ENCODE measurements at places on chromosomes 3 and 15.
A peak's percentile ranks its signal among the peaks of the same experiment; 100 is the strongest.

DNA sequence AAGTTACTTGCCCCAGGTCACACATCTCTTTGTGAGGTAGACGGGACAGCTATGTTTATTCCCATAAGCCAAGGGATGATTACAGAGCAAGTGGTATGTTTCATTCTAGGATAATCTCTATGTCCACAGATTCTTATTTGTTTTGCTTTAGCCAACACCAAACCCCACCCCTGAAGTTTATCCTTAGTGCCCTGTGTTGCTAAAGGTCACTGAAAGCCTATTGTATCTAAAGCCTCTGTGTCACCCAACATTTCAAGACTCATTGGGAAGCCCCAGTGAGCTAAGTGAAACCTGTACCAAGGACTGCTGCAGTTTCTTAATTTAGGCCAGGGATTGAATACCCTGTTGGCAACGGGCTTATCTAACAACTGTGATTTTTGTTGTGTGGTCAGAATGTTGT is 135.6 kb downstream of the ADAMTS9 start:
- no peak for DNase-seq

DNA sequence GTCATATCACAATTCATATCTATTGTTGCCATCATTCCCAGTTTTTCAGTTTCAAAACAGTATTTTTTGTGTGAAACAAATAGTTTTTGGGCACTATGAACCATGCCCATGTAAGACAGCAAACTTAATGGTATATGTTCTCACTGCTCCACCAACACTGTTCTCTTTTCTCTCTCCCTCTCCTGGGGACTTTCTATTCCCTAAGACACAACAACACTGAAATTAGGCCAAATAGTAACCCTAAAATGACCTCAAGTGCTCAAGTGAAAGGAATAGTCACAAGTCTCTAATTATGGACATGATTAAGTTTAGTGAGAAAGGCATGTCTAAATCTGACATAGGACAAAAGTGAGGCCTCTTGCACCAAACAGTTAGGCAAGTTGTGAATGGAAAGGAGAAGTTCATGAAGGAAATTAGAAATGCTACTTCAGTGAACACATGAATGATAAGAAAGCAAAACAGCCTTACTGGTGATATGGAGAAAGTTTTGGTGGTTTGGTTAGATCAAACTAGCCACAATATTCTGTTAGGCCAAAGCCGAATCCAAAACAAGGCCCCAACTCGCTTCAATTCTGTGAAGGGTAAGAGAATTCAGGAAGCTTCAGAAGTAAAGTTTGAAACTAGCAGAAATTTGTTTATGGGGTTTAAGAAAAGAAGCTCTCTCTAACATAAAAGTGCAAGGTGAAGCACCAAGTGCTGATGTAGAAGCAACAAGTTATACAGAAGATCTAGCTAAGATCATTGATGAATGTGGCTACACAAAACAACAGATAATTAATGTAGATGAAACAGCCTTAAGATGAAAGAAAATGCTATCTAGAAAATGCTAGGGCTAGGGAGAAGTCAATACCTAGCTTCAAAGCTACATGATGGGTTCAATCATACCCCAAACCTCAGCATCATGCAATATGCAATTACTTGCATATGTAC is 104.2 kb downstream of the CBLB start:
- peak; percentile 77 for DNase-seq

DNA sequence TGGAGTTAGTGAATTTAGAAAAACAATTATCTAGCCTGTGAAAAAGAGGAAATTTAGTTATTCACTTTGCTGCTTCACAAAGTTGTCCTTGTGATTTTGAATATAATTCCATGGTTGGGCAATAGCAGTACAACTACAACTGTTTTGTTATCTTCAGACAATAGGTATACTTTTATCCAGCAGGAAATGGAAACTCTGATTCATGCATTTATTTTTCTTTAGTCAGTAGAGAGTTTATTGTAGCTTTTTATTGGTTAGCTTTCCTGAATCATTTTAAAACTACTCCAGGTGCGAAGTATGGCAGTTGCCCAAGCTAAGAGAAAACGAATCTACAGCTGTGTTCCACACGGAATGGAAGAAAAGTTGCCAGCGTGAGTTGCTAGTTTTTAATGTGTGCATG is 80.3 kb downstream of the TM4SF4 start:
- no peak for DNase-seq

DNA sequence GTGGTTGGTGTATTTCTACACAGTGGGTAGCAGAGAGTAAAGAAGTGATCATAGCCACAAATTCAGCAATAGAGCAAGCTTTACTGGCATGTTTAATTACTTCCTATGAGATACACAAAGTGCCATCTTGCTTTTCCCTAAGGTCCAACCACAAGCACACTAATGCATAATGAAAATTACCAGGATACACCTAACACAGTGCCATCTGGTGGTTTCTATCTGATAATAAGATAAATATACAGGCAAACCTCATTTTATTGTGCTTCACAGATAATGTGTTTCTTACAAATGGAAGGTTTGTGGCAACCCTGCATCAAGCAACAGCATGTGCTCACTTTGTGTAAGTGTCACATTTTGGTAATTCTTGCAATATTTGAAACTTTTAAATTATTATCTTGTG is 223.0 kb downstream of the NSUN3 start:
- no peak for DNase-seq

DNA sequence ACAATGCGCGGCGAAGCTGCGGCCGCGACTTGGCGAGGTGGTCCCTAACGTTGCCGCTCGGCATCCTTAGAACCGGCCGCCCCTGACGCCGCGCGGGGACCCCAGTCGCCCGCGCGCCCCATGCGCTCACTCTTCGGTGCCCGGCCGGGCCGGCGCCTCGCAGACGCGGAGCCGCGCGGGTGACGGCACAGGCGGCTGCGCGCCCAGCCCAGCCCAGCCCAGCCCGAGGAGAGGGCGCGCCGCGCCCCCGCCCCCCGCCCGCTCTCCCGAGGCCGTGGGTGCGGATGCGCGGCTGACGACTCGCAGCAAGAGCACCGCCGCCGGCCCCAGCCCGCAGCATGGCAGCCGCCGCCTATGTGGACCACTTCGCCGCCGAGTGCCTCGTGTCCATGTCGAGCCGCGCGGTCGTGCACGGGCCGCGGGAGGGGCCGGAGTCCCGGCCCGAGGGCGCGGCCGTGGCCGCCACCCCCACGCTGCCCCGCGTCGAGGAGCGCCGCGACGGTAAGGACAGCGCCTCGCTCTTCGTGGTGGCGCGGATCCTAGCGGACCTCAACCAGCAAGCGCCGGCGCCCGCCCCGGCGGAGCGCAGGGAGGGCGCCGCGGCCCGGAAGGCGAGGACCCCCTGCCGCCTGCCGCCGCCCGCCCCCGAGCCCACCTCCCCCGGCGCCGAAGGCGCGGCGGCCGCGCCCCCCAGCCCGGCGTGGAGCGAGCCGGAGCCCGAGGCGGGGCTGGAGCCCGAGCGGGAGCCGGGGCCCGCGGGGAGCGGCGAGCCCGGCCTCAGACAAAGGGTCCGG is 437 bp downstream of the KLF13 start:
- DNase-seq: peak; percentile 87

GRCh38 chr3:57127891-57128518 is 37.1 kb downstream of the IL17RD start:
- no peak for DNase-seq

DNA sequence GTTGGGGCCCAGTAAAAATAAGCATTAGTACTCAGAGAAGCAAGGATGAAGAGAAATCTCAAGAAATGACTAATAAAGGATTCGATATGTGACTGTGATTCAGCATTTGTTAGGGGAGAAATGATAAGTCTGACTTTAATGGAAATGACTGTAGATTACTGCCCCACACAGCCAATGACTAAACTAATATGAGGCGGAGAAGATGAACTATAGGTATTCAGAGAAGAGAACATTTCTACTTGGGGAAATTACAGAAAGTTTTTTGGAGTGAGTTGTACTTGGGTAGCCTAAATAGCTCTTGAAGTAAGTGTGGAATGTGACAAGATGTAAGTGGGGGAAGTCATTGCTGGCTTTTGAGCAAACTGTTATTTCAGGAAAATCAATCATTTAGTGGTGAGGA is 380.0 kb downstream of the PDCD6IP start:
- DNase-seq: no peak

GRCh38 chr15:57146506-57147201 is 228.2 kb downstream of the TCF12 start:
- DNase-seq: peak; percentile 62

- no peak for DNase-seq
Observed at GRCh38 chr3:54527521-54527920, 400.3 kb downstream of the LRTM1 start.

DNA sequence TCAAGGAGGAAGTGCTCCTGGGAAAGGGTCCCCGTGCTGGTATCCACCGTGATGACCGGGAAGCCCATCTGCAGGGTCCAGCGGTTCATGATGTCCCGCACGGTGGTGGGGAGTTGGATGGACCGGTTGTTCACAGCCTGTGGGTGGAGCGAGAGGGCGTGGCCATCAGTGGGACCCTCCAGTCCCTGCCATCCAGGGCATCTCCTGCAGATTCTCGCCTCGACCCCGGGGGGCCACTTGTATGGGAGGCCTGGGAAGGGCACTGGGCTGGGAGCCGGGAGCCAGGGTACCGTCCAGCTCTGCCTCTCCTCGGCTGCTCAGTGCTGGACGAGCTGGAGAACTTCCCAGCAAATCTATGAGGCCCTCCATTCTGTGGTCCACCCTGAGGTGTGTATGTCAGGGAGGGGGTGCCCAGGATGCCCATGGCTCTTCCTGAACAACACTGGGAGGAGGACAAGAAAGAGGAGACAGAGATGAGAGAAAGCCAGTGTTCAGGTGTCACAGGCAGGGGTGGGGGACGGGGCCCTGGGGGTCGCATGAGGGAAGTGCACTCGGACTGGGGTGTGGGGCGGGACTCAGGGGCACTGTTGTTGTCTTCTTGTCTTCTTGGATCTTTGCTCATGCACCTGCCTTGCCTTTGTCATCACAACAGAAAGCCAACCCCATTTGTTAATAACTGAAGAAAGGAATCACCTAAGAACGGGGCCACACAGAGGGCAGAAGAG is 13.0 kb downstream of the ANPEP start:
- no peak for DNase-seq

DNA sequence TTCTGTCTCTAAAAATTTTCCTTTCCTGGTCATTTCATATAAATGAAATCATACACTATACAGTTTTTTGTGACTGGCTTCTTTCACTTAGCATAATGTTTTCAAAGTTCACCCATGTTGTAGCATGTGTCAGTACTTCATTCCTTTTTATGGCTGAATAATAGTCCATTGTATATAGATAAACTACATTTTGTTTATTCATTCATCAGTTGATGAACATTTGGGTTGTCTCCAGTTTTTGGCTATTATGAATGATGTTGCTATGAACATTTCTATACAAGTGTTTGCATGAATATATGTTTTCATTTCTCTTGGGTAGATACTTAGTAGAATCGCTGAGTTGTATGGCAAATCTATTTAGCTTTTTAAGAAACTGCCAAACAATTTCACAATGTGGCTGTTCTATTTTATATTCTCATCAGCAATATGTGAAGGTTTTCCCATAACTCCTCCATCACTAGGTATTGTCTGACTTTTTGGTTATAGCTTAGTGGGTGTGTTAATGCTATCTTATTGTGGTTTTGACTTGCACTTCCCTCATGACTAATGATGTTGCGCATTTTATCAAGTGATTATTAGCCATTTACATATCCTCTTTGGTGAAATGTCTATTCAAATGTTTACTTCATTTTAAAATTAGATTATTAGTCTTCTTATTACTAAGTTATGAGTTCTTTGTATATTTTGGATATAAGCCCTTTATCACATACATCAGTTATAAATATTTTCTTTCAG is 21.7 kb upstream of the AP4E1 start:
- no peak for DNase-seq

GRCh38 chr3:169644750-169645149 is 18.8 kb downstream of the MECOM start:
- DNase-seq: no peak

DNA sequence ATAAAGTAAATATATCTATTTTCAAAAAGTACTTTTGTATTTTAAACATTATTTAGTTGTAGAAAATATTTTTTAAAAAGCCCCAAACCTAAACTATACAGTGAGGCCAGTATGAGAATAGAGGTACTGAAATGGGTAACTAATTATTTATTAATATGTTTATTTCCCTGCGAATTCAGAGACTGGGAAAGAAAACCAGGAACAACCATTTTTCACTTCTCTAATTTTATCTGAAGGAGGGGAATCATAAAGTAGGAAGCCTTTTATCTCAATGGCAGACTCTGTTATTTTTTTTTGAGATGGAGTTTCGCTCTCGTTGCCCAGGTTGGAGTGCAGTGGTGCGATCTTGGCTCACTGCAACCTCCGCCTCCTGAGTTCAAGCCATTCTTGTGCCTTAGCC is 63.6 kb upstream of the TRAK1 start:
- DNase-seq: no peak

GRCh38 chr3:195259154-195259474 is 11.8 kb downstream of the XXYLT1 start:
- no peak for DNase-seq

DNA sequence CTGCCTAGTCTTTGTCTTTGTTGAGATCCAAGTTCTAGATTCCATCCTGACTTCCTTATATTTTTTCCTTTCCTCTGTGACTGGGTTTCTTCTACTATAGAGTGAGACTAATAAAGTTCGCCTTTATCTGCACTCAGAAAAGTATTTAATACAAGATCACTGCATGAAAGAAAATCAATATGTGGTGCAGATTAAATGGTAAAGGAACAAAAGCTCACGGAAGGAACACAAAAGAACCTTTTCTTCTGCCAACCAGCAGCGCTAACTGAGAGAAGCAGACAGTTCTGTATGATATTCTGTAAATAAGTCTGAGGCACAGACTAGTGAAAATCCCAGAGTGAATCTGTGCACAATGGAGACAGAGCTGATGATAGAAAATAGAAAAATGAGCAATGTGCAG is 31.6 kb upstream of the MCTP2 start:
- no peak for DNase-seq

DNA sequence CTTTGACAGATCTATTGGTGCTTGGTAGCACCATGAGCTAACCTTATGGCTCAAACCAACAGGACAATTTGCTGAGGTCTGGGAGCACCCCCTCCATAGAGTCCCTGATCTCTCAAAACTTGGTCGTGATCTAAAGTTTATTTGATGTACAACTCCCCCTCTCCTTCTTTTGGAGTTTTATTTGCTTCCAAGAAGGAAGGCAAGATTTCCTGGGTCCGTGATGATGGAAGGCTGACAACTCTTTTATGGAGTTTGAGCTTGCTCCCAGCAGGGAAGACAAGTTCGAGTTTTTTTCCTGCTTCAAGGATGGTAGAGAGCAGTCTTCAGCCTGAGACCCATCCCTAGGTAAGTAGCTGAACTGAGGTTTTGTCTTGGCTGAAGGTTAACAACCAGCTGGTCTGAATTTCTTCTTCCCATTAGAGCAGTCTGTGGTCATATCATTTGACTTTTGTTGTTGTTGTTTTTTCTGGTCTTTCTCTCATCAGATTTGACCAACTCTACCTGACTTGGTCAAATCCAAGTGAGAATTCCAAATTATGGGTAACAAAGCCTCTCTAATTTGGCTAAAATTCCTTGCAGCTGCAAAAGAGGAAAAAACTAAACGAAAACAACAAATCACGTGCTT is 2.8 kb upstream of the MUC20 start:
- DNase-seq: no peak

GRCh38 chr3:37852097-37852496 is 9.6 kb upstream of the CTDSPL start:
- no peak for DNase-seq
